ENCODE measurements at places on chromosomes 6 and 20.
A peak's percentile ranks its signal among the peaks of the same experiment; 100 is the strongest.

- no peak for DNase-seq
Observed at GRCh38 chr20:36465109-36466080, 75.9 kb upstream of the MYL9 start.

DNA sequence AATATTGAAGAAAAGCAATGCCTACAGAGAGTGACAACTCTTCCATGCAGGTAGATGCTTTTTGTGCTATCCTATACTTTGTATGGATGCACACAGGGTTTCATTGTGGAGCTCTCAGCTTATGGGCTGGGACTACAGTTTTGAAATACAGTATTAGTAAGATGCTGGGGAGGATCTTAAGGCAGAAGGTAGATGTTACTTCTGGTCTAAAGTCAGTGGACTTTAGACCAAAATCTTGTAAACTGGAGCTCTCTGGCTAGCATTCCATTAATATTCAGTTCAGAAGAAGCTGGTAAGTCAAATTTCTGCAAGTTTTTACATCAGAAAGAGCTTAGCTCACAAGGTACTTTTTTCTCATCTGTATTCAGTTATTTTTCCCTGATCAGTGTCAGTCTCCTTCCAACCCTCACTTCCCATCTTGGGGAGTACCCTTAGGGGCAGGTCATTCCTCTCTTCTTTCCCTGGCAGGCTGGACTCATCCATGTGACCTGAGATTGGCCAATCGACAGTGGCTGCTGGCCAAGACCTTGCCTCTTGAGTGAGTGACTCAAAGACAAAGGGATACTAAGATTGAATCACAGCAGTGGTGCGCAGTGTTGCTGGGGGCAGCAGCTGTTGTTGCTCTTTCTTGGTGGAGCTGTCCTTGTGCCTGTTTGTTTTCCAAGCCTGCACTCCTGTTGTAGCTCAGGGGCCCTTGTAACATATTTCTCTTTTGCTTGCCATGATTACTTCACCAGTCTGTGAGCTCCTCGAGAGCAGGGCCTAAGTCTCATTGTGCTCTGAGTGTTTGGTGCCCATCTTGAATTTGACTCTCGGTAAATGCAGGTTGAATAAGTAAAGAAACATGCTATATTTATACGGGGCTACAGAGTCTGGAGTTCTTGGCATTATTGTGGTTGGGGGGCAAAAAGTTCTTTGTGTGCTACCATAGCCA is 2.8 kb upstream of the PHF20 start:
- peak; percentile 74 for DNase-seq

GRCh38 chr20:31788578-31788977 is 30.6 kb upstream of the MYLK2 start:
- DNase-seq, result no peak

DNA sequence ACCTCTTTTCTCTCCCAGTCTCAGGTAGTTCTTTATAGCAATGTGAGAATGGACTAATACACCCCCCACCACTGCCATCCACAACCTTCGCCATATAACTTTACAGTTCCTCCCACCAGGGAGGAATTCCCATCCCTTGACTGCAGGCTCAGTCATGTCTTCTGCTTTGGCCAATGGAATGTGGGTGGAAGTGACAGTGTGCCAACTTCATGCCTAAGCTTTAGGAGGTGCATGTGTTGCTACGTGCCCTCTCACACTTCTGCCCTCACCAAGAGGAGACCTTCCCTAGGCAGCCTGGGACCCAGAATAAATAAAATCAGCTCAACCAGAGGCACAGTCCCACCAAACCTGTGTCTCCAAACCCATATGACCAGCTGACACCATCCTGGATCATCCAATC is 33.0 kb upstream of the LRRN4 start:
- no peak for DNase-seq

DNA sequence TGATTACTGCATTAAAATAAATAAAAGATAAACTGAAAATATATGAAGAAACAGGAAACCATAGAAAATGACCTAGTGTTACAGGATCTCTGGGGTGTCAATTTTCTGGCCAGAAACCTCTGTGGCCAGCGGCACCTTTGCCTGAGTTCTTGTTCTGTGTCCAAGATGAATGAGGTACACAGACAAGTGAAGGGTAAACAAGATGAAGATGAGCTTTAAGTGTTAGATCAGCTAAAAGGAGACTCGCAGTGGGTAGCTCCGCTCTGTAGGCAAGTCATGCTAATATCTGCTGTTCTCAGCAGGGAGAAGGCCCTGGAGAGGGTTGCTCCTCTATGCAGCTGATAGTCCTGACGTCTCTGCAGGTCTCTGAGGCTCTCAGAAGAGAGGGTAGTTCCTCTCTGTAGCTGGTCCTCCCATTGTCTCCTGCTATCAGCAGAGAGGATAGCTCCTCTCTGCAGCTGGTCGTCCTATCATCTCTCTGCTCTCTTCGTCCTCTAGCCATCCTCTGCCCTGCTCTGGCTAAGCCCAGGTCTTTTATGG is 35.9 kb upstream of the TBC1D22B start:
- no peak for DNase-seq

GRCh38 chr20:34744340-34744739 is 40.2 kb downstream of the TP53INP2 start:
- DNase-seq, result no peak

DNA sequence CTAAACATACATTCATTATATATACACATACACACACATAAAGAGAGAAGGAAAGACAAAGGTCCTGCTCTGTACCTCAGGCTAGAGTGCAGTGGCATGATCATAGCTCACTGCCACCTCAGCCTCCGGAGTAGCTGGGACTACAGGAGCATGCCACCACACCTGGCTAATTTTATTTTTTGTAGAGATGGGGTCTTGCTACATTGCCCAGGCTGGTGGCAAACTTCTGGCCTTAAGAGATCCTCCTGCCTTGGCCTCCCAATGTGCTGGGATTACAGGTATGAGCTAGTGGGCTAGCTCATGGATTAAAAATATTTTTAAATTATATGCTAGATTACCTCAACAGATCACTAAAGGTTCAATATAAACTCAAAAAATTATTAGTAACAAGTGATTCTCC is 30.3 kb downstream of the NUDT3 start:
- no peak for DNase-seq

DNA sequence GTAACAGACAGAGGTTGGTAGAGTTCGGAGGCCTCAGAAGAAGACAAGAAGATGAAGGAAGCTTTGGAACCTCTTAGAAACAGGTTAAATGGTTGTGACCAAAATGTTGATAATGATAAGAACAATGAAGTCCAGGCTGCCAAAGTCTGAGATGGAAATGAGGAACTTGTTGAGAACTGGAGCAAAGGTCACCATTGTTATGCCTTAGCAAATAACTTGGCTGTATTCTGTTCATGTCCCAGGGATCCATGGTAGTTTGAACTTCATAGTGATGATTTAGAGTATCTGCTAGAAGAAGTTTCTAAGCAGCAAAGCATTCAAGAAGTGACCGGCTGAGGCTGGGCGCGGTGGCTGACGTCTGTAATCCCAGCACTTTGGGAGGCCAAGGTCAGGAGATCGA is 11.1 kb upstream of the LSM14B start:
- no peak for DNase-seq

- no peak for DNase-seq
Observed at GRCh38 chr6:2508071-2508470, 242.7 kb downstream of the MYLK4 start.

DNA sequence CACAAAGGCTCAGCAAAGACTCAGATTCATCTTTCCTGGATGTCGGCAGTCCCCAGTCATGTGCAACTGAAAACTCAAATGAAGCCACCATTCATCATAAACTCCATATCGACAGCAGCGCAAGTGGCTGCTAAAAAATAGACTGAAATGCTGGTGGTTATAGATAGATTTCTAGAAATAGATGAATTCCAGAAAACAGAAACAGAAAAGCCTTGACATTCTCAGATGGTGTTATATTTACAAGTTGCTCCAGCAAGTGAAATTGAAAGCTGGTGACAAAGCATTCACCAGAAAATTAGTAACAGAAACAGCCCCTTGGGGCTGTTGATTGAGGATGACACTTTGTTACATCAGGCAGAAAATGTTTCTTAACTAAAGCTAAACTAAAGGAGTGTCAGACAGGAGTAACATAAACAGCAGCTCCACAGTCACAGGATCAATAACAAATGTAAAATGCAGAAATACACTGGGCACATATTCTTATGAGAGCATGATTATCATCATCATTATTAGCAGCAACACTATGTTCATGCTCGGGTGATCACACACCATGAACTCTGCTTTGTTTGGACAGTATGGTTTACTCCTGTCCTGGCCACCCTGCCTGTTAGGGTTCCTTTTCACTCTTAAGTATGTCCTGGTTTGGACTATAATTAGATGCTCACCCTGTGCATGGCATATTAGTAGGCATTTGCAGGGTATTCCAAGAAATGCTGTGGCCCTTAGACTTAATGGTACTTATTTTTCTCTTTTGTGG is 36.4 kb upstream of the SLC35F1 start:
- DNase-seq, result no peak

DNA sequence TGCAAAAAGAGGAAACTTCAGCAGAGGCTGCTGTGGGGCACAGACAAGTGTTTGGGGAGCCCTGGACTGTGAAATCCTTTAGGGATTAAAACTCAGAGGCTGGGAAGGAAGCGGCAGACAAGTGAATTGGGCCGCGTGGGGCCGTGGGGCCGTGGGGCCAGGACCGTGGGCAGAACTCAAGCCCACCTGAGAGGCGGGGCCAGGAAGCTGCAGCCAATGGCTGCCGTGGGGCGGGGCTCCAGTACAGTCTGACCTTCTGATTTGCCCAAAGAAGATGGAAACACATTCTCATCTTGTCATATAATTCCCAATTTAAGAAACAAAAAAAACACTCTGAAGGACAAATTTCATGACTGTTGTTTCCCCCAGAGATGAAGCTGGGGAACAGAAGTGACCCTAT is 55.4 kb downstream of the ANKRD60 start:
- no peak for DNase-seq

- DNase-seq, result peak; percentile 56
Observed at GRCh38 chr20:46349035-46349741, 40.9 kb upstream of the CDH22 start.

DNA sequence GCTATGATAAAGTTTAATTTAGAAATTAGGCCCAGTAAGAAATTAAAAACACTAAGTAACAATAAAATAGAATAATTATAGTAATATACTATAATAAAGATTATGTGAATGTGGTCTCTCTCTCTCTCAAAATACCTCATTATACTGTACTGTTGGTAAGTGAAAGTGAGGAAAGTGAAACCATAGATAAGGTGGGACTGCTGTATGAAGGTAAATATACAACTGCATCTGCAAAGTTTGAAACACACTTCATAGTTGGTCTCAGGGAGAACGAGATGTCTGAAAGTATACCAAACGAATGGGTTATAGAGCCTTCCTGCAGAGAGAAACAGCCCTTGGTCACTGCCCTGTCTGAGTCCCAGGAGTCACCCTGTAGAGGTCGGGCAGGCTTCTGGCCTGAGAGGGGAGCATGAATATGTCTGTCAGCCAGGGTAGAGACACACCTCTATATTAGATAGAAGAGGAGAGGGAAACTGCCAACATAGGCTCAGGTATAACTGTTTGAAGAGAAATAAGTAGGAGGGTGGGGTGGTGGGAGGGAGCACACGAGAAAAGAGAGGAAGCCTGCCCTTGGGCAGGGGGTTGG is 31.8 kb downstream of the SESN1 start:
- DNase-seq, result no peak

DNA sequence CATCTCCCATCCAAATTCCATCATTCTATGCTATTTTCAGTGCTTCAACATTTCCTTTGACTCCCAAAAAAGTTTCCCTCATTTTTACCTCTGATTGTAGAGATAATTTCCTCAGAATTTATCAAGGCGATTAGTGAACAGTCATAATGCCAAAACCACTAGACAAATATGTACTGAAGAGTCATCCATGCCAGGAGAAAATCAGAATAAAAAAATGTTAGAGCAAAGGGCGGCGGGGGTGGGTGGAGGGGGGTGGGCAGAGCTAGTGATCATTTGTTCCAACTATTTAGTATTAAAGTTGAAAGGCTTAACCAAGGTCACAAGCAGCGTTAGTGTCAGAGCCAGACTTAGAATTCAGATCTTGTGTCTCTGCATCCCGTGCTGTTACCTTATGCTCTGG is 5.3 kb upstream of the ADGRF5 start:
- no peak for DNase-seq

GRCh38 chr6:139582956-139583355 is 208.5 kb upstream of the CITED2 start:
- DNase-seq, result no peak

DNA sequence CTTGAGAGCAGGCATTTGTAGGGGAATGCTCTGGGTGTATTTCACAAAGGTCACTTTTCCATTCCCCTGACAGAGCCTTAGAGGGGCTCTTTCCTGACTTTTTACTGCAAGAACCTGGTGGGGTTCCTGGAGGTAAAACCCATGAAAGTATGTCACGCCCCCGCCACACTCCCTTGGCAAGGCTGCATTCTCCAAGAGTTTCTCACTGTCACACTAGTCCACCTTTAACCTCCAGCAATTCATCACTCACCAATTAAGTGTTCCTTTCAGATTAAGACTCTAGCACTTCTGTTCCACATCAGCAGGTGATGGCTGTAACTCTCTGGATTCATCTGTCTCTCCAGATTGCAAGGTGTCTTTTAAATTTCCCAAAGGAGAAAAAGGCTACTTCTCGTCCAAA is 32.7 kb upstream of the NKX2-4 start:
- DNase-seq, result no peak

GRCh38 chr6:11096109-11096508 is 2.5 kb downstream of the SMIM13 start:
- peak; percentile 42 for DNase-seq

DNA sequence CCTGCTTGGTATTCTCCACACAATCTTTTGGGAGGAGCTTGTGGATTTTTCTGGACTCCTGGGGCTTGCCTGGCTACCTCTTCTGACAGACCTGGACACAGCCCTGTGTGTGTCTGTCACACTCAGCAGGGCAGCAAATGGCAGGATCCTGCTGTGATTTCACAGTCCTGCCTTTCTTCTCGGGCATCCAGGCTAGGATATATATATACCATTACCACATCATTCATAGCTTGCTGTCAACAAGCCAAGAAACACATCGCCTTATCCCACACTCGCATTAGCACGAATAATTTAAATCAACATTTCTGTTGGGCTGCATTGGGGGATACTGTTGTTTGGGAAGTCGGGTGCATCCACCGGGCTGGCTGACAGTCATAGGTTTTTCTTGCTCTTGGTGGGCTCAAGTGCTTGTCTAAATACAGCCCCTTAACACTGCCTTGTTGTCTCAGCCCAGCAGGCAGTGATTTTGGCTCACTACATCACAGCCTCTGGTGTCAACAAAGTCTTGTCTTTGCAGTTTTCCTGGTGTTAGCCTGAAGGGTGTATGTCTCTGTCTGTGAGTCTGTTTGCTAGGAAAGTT is 154.9 kb upstream of the FERMT1 start:
- DNase-seq, result no peak

GRCh38 chr20:57175397-57176010 is 90.9 kb downstream of the BMP7 start:
- DNase-seq, result no peak
